ENCODE measurements at places on chromosomes 11 and 22. TPM values are rescaled to one million over a fixed set of nuclear protein-coding genes. Genes with fewer than 3 reads are reported as not detected.

DNA sequence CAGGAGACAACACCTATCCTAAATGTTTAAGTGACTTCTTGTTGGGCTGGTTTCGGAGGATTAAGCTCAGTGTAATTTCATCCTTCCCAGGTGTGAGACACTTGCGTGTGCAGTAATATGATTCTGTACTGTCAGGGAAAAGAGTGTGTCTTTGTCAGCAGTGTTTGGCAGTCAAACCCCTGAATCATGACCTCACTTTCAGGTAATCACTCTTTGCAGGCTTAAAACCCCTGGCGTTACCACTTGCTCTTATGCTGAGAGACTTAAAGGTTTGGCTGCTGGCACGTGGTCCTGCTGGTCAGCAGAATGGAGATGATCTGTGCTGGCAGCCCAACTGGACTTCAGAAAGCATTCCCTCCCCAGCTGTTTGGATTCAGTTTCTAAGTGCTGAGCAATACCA is 56.1 kb downstream of the APIP start:
- no peak for DNase-seq

DNA sequence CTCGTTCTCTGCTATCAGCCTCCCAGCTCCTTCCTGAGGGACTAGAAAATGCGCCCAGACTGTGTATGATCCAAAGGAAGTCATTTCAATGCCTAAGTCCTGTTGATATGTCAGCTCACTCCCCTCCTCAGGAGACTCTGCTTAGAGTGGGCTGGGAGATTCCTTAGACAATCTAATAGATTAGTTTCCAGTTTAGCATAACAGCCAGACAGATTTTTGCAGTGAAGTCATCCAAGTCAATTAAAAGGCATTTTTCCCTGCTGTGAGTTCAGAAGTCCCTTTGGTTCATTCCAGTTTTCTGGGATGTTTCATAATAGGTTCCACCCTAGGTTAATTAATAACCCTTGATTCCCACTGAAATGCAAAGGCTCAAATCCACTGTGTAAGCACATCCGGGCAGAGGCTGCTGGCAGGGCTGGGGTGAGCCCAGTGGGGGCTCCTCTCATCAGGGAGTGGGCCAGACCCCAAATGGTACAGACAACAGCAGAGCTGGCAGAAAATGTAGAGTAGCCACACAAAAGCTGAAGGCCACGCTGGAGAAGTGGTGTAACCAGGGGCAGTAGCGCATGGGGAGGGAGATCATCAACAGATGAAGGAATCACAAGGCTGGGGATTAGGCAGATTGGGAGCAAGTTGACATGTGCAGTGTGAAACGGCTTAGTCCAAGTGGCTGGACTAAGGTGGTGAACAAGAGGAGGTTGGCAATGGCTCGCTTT is 90.6 kb downstream of the SYN3 start:
- no peak for DNase-seq

The CHST1 gene
- not detected for polyA plus RNA-seq

DNA sequence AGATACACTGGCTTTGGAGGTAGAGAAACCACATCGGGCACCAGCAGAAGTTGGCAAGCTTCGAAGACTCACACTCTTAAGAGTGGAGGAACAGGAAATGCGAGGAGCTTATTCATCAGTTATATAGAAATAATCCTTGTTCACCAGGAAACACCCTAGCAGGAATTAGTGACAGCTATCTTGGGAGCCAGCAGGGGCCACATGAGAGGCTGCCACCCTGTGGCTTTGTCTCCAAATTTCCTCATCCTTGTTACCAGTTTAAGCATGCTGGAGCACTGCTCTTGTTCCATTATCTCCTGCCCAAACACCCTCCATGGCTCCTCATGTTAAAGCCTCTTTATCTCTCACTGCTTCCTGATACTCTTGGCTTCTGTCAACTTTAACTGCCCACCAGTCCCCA is 131.0 kb downstream of the PLEKHA7 start:
- DNase-seq, result no peak

GRCh38 chr22:46579751-46580449 is 40.3 kb upstream of the GRAMD4 start:
- DNase-seq, result no peak

The KRTAP5-10 gene
- not detected for polyA plus RNA-seq

The P2RX6 gene
- polyA plus RNA-seq, result not detected

GRCh38 chr22:39472570-39473556 is 16.1 kb downstream of the MGAT3 start:
- DNase-seq, result no peak

DNA sequence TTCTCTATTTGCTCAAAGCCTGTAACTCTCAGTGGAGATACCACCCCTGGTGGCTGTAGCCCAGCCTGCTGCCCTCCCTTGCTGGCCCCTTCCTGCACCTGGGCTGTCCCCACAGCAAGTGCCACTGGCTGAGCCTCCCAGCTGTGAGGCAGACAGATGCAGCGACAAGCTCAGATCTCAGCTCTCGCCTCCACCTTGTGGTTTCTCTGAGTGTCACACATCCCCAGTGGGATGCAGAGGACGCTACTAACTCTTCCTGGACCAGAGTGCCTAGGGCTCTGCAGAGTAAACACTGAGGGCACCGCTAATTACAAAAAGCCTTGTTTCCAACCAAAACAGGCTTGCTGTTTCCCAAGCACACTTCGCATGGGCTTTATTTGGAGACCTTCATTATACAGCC is 8.9 kb downstream of the YPEL1 start:
- no peak for DNase-seq

GRCh38 chr22:27778294-27779090 is 23.1 kb downstream of the MN1 start:
- DNase-seq, result no peak

The PLAAT3 gene
- 4.7 TPM for polyA plus RNA-seq

GRCh38 chr22:24063986-24064385 is 52.9 kb downstream of the CABIN1 start:
- no peak for DNase-seq
